Transverse colon (tissue), 4 donors: ENCODE measurements at places on chromosomes 12 and 14. TPM values are rescaled to one million over a fixed set of nuclear protein-coding genes. Genes with fewer than 3 reads are reported as not detected.

Gene KRT2
- not detected for total RNA-seq

Gene NKX2-8
- not detected for total RNA-seq

Gene AQP6
- total RNA-seq = not detected

Gene NRIP2
- 0.20 TPM for total RNA-seq

Gene SGPP1
- total RNA-seq = 23.9 TPM

Gene PGF
- 10.1 TPM for total RNA-seq

Gene C12orf57
- 452 TPM for total RNA-seq

Gene ISCA2
- 4.1 TPM for total RNA-seq
